ENCODE measurements at places on chromosomes 6 and 20.

GRCh38 chr6:12614456-12614855 is 102.1 kb upstream of the PHACTR1 start:
- no peak for DNase-seq

DNA sequence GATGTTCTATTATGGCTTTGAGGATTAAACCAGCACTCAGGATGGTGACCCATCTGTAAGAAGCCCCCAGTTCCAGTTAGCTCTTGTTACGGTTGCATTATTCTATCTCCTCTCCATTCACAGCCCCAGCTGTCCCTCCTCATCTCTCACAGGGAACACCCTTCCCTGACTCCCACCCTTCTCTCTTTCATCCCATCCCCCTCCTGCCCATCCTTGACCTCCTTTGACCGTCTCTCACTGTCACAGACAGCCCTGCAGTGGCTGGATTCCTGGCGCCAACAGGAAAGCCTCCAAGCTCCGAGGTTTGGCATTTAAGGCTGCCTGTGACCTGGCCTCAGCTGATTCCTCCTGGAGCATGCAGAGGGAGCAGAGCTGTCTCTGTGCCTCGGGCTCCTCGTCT is 4.2 kb upstream of the BPIFB4 start:
- DNase-seq: no peak

- DNase-seq: no peak
These were observed 22.2 kb downstream of the SAMHD1 start for GRCh38 chr20:36929290-36929689.

- peak; percentile 83 for DNase-seq
These were observed at the start of gene FKBP1A for GRCh38 chr20:1392693-1393506. FKBP1A (minus strand) TSS chr20:1393054; CDS start chr20:1392998, 56 bp downstream.

- no peak for DNase-seq
These were observed 9.3 kb upstream of the MAK start for GRCh38 chr6:10847684-10848083.

DNA sequence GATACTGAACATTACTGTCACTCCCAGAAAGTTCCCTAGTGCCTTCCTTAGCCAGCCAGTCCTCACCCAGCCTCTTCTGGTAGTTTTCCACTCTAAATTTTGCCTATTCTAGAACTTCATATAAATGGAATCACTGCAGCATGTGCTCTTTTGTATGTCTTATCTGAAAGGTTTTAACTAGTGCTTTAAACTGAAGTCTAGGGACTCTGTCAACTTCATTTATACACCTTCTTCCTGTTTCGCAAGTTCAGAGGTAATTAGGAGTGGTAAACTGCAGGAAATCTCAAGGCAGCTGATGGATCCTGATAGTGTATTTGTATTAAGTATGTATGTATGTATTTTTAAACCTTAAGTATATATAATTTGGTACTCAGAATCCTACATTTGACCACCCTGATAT is 94.3 kb downstream of the TCP11 start:
- DNase-seq: no peak

DNA sequence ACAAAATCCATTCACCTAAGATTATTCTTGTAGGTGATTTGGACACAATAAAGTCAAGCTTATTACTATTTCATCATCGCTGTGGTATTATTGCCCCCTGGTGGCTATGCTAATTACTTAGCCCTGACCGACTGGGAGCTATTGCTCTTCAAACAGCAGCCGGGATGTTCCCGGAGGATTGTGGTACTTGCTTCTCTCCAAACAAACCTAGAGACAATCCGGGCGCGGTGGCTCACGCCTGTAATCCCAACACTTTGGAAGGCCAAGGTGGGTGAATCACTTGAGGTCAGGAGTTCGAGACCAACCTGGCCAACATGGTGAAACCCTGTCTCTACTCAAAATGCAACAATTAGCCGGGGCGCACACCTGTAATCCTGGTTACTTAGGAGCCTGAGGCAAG is 15.4 kb upstream of the STMND1 start:
- peak; percentile 7 for DNase-seq

- DNase-seq: no peak
These were observed 959.7 kb downstream of the KIF16B start for GRCh38 chr20:15613530-15613929.

DNA sequence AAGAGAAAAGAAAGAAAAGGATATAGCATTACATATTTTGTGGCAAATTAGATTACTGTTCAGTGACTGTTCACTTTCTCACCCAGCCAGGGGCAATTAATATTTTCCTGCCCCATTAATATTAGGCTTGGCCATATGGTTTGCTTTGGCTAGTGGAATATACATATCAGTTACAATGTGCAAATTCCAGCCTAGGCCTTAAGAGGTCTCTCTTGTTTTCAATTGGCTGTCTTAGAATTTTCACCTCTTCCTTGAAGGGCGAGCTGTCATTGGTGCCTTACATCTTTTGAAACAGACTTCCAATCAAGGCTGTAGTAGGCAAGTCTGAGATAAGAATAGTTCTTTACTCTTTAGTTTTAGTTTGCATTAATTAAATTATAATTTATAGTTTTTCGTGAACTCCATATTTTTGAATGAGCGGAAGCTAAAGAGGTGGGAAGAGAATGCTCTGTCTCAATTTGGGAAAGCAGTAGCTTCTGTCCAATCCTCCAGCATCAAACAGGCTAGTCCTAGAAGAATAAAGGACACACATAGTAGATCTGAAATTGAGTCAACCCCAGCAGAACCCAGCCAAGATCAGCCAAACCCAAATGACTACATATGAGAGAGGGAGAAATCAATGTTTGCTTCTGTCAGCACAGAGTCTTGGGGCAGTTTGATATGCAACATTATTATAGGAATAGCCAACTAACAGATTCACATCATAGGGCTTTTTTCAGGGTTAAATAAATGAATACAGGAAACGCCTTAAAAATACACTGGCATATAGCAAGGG is 6.3 kb upstream of the CSNK2A1 start:
- no peak for DNase-seq

GRCh38 chr20:45850926-45851325 is 6.3 kb downstream of the ACOT8 start:
- no peak for DNase-seq

DNA sequence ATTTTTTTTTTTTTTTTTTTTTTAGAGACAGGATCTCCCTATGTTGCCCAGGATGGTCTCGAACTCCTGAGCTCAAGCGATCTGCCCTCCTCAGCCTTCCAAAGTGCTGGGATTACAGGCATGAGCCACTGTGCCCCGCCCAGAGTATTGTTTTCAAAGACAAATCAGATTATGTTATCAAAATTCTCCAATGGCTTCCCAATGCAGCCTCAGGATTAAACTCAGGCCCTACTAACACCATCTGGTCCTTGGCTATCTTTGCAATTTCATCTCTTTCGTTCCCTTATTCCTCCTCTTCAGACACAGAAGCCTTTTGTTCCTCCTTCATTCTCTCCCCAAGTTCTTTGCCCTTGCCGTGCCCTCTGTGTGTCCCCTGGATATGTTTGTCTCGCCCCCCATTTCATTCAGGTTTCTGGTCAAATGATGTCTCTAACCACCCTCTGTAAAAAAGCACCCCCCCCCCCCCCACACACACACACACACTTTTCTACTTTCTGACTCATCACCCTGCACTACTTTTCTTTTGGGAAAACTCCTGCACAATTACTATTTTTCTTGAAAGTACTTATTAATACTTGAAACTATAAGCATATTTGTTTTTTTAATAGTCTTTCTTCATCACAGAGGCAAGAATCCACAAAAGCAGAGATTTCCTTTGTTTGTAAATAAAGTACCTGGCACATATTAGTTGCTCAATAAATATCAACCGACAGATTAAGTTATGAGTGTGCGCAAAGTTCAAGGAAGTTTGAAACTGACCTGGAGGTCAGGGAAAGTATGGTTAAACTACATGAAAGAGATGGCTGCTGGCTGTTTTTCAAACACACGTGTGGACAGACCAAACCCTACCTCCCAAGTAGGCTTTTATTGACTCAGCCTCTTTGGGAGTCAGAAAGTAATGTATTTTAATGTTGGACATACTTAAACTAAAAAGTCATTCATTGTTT is 16.7 kb downstream of the BTN1A1 start:
- no peak for DNase-seq

GRCh38 chr6:815348-815738 is 122.4 kb upstream of the EXOC2 start:
- no peak for DNase-seq

DNA sequence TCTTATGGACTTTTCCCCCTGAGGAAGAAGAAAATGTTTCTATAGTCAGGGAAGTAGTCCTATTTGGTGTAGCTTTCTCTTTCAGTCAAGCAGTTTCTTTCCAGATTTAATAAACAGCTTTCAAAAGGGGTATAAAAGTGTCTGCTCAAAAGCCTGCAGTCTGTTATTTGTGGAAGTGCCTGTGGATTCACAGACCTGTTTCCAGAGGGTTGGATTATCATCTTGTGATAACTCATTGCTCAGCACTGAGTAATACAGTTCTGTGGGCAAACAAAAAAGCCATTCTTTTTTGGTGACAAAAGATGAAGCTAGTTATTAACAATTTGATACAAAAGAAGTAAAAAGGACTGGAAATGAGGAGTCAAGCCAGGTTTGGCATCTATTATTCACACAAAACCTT is 358.2 kb upstream of the ID4 start:
- no peak for DNase-seq

DNA sequence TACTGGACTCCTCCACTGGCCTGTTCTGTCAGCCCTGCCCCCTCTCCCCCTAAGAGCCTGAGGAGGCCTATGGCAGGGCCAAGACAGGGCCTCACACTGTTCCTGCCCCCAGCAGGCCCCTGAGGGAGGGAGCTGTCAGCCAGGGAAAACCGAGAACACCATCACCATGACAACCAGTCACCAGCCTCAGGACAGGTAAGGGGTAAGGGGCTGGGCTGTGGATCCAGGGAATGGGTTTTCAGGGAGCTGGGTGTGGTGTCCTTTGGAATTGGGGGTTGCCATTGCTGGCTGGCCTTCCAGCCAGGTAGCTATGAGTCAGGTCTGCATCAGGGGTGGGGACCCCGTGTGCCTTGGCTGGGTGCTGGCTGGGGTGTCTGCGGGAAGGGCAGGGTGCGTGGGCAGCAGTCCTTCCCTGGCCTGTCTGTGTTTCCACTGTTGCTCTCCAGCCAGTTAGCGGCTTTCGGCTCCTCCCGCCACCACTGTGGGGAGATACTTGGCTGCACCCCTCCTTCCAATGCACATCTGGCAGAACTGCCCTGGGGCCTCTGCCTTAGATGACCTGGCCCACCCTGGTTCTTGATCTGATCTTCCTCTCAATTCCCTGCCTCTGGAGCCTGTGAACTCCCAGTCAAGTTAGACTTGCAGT is 3.9 kb downstream of the SLC29A1 start:
- no peak for DNase-seq

GRCh38 chr20:4165984-4166725 is 150.8 kb upstream of the RNF24 start:
- no peak for DNase-seq

DNA sequence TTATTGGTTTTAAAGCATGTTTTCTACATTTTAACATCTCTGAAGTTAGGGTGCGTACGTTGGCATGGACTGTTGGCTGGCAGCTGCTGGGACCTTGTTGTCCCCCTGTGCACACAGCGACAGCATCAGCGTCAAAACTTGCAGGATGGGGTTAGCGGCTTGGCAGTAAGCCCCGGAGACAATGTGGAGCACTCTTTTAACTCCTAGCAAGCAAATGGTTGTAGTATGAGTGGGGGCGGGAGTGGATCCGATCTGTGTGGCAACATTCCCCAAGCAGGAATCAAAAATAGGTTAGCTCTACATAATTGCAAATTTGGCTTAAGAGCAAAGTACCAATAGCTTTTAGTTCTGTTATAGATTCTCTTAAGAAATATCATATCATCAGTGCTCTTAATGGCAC is 70.1 kb downstream of the NRN1 start:
- no peak for DNase-seq

DNA sequence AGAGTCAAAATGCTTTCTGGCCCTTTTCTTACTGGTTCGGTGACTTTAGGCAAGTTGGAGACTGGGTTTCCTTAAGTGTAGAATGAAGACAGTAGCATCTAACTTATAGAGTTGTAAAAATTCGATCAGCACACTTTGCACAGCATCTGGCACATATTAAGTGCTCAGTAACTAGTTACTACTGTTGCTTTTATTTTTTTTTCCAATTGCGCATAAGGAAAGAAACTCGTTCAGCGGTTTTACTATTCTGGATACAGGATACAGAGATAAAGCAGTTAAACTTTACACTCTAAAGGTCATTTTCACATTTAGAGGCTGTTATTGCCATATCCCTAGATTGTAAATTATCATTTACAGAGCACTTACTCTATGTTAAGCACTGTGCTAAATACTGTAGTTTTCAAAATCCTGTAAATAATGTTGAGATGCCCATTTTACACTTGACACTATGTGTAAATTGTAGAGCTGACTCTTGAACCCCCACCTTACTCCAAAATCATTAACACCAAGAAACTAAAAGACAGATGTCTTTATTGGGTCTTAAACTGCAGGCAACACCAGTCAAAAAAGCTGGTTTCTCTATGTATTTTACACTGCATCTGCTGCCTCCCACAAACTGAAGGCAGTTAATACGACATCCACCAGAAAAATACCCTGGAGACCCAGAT is 886 bp downstream of the ROMO1 start:
- no peak for DNase-seq

DNA sequence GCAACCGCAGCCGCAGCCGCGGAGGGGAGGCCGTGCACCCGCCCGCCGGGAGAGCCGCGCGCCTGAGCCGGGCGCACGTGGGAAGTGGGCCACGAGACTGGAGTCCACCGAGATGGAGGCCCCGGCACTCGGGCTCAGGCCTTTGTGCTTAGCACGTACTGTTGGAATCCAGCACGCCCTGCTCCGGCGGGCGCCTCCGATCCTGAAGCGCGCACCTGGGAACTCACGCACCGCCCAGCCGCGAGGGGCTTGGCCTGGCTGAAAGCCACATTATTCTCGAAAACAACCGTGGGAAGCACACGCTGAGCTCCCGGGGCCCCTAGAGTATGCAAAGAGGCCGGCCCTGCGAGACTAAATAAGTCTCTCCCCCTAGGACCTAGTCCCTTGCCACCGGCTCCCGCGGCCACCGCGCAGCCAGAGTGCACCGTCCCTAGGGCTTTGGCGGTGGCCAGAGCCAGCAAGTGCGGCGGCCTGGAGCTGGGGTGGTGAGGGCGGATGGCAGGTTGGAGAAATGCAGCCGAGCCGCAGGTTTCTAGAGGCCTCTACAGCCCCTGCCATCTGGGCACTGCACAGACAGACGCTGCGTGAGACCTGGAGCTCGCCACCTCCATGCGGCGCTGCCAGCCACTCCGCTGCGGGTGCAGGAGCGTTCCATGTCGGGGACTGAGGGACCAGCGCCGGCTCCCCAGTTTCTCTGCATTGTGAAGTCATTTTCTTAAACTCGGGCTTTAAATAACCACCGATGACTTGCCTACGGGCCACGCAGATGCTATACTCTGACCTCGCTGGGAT is 42.0 kb upstream of the LY86 start:
- peak; percentile 9 for DNase-seq

GRCh38 chr6:56037601-56038000 is 162.2 kb upstream of the BMP5 start:
- DNase-seq: no peak

GRCh38 chr6:57216235-57217101 is 5.6 kb downstream of the RAB23 start:
- no peak for DNase-seq
